ENCODE measurements at places on chromosomes 1 and 21.
A peak's percentile ranks its signal among the peaks of the same experiment; 100 is the strongest.

GRCh38 chr1:193192586-193192985 is 6.2 kb upstream of the B3GALT2 start:
- DNase-seq, result no peak

GRCh38 chr1:66366634-66367033 is 167.3 kb upstream of the SGIP1 start:
- DNase-seq, result no peak

DNA sequence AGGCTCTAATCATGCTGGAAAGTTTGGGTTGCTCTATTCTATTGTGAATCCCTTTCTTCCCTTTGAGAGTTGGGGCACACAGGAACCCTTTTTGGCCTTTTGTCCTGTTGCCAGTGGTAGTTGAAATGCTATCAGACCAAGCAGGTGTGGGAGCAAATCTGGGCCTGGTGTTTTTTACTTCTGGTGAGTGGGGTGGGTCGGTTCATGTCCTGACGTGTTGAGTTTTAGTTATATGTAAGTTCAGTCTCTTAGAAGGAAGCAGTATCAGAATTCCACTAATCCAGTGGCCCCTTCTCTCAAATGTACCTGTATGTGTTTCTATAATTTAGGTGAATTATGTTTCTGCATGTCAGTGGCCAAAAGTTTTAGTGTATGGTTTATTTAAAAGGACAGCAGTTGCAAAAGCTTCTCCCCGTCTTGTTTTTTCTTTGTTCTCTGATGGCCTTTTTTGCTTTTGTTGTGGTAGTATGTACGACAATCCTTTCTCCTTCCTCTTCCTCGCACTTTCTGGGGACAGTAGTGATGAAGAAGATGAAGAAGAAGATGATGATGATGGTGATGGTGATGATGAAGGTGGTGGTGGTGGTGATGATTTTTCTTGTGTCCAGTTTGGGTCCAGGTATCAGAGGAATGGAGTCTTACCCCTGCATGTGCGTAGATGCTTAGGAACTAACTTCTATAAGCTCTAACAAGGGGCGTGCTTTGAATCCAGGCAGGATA is 74.2 kb downstream of the UBE4B start:
- no peak for DNase-seq

DNA sequence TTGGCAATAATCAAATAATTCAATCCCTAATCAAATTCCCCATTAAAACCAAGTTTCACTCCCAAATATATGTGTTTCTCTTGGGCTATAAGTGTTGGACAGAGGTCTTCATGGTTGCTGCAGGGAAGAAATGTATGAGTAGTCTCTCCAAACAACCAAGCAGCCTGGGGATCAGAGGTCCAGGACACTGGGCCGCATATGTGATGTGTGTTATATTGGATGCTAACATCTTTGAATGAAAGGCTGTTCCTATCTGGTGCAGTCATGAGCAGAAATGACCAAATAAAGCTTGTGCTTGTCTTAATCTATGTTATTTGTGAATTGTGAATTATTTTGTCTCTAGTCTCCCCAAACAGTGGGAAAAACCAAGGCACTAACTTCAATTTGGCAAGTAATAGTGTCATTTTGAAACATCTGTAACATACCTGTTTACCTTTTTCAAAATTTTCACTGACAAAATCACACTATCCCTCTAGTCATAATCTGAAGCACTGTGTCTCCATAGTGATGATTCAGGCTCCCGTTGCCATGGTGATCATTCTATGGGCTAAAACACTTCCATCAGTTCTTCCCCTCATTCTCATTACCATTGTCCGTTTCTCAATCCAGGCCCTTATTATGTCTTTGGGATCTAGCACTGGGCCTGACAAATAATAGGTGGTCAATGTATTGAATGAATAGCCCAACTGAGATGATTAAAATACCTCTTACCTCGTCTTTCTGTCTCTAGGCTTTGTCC is 12.5 kb upstream of the TADA1 start:
- DNase-seq, result no peak

DNA sequence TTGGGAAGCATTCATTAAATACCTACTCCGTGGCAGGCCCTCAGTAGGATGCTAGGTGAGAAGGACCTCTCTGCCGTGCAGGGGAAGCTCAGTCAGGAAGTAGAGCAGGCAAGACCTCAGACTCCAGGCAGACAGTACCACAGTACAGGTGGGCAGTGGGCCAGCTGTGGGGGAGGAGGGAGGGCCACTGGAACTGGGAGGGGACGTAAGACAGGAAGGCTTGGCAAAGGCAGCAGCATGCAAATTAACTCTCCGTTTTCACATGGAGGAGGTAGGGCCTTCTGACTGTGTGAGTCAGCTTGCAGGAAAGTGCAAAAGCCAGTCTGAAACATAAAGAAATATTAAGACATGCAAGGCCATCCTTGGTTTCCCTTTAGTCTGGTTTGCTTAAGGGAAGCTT is 157.7 kb downstream of the TRIM33 start:
- DNase-seq, result peak; percentile 40

DNA sequence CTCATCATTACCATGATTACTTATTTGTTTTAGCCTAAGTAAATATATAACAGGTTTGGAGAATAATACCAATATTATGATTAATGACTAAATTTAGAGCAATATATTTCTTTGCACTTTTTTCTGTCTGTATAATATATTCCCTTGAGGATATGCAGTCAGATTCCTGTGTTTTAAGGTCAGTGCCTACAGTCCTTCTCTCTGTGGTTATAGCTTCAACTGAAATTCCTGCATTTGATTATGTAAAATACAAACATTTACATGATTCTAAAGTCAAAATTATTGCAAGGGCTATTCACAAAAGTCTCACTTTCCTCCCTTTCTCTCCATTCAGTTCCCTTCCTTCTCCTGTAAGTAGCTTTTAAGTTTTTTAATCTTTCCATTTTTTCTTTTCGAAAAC is 142.9 kb upstream of the COL6A1 start:
- DNase-seq, result no peak

DNA sequence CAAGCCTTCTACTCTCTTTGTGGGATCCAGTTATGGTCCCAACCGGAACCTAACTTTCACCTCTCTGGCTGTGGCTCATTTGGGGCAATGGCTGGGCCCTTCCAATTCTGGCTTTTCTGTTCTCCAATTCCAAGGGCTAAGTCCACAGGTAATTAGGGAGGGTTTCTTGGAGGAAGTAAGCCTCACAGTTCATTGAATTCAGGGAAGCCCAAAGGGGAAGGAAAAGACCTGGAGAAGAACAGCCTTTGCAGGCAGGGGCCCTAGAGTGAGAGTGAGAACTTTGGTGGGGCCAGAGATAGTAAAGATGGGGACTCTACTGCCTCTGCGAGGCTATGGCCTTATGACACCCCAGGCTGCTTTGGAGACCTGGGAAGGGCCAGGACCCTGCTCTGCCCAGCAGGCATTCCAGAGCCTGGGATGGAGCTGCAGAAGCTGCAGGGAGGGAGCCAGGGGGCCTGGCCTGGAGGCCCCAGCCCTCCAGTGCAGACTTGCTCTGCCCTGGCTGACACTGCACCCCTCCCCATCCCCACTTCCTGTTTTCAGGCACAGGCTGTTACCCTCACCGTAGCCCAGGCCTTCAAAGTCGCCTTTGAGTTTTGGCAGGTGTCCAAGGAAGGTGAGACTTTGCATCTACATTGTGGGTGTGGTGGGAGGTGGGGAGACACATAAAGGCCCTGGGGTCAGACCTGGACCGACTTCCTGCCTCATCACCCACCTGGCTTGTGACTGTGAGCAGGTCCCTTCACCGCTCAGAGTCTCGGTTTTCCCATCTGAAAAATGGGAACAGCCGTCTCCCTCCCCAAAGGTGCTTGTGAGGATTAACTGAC is 18.9 kb downstream of the LDLRAP1 start:
- no peak for DNase-seq

DNA sequence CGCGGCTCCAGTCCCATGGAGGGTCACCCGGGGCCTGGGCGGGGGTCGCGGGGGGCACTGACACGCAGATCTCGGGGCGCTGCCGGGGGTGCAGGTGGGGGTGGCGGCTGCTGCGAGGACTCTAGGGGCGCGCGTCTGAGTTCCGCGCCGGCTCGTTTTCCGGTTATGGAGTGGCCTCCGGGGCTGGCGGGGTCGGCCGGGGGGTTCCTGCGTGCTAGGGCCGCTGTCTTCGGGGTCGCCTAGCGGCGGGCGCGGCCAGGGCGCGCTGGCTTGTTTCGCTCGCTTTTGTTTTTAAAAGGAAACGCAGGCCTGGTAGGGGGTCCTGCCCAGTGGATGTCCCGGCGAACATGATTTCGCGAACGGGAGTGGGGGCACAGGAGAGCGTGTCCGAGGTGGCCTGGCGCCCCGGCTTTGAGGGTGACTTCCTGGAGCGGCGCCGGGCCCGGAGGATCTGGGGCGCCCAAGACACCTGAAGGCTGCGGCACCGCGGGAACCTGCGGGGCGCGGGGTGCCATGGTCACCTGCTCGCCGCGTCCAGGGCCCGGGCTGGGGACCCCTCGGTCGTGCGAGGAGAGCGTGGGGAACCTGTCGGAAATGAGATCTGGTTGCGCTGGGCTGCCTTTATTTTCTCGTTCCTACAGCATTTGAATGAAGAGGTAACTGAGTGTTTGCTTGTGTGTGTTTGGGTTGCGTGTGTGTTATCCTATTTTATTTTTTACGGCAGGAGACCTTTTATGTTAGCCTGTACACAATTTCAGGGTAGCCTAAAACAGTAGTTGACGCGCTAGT is 618 bp downstream of the ETS2 start:
- no peak for DNase-seq

GRCh38 chr1:13697738-13698137 is 2.2 kb upstream of the PRDM2 start:
- no peak for DNase-seq

GRCh38 chr1:15624133-15624714 is 7.0 kb downstream of the DDI2 start:
- DNase-seq, result no peak

DNA sequence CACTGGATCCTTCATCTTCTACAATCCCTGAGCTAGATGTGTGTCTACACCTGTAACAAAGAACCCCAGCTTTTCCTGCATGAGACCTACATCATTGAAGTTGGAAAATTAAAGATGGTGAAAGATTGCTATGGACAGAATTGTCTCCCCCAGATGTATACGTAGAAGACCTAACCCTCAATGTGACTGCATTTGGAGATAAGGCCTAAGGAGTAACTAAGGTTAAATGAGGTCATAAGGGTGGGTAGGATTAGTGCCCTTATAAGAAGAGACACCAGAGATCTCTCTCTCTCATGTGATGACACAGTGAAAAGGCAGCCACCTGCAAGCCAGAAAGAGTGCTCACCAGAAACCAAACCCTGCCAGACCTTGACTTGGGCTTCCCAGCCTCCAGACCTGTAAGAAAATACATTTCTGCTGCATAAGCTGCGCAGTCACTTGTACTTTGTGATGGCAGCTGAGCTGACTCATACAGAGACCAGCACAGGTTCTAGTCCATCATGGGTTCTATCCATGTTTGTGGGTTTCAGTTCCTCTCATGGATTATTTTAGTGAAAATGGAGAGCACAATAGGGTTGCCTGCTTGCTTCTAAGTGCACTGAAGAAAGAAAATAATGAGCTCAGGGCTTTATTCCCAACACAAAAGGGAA is 180.8 kb downstream of the TPR start:
- no peak for DNase-seq

DNA sequence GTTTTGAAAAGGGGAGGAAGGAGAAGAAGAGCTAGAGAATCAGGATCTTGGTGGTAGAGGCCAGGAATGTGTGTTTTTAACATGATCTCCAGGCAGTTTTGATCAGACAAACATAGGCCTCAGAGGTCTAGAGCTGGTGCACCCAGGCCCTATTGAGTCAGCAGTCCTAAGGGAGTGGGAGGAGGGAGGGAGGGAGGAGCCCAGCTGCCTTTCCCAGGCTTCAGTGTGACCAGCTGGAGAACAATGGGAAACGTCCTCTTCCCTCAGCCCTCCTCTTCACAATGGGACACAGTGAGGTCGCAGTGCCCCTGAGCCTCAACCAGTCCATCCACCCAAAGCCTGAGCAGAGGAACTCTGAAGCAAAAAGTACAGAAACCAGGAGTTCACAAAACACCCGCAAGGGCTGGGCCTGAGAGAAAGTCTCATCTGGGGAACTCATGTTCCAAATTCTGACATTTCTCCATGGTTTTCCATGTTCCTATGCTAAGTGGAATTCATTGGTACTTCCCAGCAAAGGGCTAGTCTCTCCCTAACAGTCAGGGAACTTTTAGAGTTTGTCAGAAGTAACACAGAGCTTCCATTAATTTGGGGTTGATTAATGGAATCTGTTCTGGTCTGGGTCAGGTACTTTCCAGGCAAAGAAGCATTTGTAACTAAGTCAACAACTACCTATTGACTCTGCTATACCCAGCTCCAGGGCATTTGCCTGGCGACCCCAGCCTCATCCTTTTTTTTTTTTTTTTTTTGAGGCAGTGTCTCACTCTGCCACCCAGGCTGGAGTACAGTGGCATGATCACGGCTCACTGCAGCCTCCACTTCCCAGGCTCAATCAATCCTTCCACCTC is 37.5 kb downstream of the ELAPOR1 start:
- DNase-seq, result no peak

DNA sequence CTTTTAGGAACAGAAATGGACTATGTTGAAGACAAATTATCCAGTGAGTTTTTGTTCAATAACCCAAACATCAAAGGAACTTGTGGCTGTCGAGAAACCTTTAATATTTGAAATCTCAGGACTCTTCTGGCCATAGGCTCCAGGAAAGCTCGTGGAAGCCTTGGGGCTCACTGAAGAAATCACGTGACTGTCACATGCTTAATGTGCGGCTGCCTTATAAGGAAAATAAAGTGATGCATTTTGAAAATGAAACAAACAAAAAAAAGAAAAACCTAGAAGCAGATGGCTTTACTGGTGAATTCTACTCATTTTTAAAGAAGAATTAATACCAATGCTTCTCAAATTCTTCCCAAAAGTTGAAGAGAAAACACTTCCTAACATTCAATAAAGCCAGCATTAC is 228.4 kb upstream of the RAB4A start:
- DNase-seq, result no peak

GRCh38 chr1:119367432-119368124 is 1.0 kb upstream of the HAO2 start:
- DNase-seq, result no peak

GRCh38 chr1:94754570-94754969 is 65.6 kb upstream of the SLC44A3 start:
- no peak for DNase-seq

DNA sequence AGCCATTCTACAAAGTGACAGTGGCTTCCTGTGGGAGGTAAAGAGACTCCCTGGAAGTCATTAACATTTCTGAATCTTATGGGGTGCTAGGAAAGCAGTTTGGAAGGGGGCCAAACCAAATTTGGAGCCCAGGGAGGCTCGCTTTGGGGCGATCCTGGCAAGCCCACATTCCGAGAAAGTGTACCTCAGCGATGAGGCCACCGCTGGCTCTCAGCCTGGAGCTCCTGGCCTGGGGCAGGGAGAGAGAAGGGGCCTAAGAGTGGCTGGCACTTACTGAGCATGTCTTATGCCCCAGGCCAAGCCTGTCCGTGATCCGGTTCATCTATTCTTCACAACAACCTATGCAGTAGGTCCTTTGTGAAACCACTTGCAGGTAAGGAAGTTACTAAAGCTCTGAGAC is 98.8 kb downstream of the CCDC185 start:
- DNase-seq, result no peak

- peak; percentile 23 for DNase-seq
Observed at GRCh38 chr1:8962812-8963530, 17.3 kb downstream of the CA6 start.

All from tibial nerve (tissue), 4 donors.